ENCODE measurements at places on chromosomes 11 and 22.

GRCh38 chr11:34707462-34707840, 86.6 kb downstream of the EHF start:
- no peak for DNase-seq

DNA sequence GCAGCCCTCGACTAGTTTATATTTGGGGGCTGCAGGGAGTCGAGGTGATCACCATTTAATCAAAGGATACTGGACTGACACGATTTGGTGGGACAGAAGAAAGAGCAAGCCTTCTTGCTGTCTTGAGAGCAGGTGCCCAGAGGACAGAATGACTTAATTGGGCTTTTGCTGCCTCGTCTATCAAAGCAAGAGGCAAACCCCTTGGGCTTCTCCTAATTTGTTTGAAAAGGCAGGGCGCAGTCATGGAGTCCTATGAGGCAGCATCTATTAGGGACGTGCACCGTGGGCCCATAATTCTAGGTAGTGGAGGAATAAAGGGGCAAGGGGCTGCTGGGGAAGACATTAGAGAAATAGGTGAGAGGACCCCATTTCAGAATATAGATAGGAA, 1411.3 kb downstream of the TBC1D22A start:
- no peak for DNase-seq

DNA sequence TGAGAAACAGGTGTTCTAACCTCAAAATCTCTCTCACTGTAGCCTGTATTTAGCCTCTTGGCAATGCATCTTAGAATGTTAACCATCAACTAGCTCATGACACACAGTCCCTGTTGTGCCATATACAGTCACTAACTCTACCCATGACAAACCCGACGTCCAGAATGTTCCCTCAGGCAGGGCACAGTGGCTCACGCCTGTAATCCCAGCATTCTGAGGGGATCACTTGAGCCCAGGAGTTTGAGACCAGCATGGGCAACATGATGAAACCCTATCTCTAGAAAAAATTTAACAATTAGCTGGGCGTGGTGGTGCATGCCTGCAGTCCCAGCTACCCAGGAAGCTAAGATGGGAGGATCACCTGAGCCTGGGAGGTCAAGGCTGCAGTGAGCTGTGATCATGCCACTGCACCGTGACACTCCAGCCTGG, 18.2 kb upstream of the CCDC34 start:
- DNase-seq, result no peak

DNA sequence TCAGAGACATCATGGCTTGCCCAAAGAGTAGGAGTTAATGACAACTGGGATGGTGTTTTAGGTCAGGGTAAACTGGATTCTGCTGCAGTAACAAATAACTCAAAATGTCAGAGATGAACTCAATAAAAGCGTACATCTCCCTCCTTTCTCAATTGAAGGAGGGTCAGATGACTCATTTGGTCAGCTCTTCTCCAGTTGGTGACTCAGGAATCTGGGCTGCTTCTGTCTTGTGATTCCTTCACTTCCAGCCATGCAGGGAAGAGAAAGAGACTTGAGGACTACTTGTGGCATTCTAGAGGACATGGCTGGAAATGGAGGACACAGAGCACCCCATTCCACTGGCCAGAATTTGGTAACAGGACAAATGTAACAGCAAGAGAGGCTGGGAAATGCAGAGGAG, 3.2 kb upstream of the SYT13 start:
- no peak for DNase-seq

GRCh38 chr11:40393511-40393910, 1065.9 kb downstream of the LRRC4C start:
- no peak for DNase-seq

DNA sequence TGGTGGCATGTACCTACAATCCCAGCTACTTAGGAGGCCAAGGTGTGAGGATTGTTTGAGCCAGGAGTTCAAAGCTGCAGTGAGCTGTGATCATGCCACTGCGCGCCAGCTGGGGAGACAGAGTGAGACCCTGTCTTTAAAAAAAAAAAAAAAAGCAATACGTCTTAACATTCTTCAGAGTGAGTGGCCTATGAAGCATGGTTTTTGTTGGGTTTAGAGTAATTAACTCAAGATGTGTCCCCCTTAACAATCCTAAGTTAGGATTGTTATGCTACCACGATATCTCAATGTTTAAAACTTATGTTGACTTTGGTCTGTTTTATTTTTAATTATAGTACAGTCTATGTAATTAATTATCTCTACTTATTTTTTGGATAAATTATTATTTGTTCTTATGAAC, 156.1 kb downstream of the HIPK3 start:
- no peak for DNase-seq
